ENCODE measurements at places on chromosomes 7 and 10.
A peak's percentile ranks its signal among the peaks of the same experiment; 100 is the strongest.

- no peak for DNase-seq
Measured at GRCh38 chr7:53657586-53657985, 622.2 kb downstream of the POM121L12 start.

GRCh38 chr10:125029584-125030242 is 87.8 kb downstream of the ZRANB1 start:
- no peak for DNase-seq

- peak; percentile 70 for DNase-seq
Measured at GRCh38 chr7:134767520-134768168, 11.8 kb upstream of the CALD1 start.

- DNase-seq: no peak
Measured at GRCh38 chr10:131849591-131850382, 51.0 kb upstream of the PPP2R2D start.

- DNase-seq: peak; percentile 92
Measured at GRCh38 chr7:135980665-135981180, 3.6 kb upstream of the MTPN start.

- no peak for DNase-seq
Measured at GRCh38 chr7:21508538-21508937, 34.3 kb upstream of the DNAH11 start.

GRCh38 chr10:16816830-16817124 is 447 bp downstream of the RSU1 start:
- DNase-seq: no peak

GRCh38 chr10:29554660-29555059 is 80.1 kb downstream of the SVIL start:
- no peak for DNase-seq

DNA sequence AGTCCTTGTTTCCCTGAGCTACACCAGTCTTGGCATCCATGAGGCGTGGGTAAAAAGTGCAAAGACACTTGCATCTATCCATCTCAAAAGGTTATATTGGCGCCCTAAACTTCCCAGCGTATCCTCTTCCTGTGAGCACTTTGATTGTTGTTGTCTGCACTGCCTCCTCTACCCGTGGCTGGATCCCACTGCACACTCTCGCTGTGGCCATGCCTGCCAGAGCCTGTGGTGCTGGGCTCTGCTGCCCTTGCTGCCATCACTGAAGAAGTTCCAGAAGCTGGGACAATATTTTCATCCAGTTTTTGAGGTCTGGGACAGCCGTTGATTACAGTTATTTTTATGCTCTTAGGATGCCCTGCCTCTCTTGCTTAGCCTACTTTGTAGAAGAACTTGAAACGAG is 85.3 kb upstream of the PCGF5 start:
- no peak for DNase-seq

DNA sequence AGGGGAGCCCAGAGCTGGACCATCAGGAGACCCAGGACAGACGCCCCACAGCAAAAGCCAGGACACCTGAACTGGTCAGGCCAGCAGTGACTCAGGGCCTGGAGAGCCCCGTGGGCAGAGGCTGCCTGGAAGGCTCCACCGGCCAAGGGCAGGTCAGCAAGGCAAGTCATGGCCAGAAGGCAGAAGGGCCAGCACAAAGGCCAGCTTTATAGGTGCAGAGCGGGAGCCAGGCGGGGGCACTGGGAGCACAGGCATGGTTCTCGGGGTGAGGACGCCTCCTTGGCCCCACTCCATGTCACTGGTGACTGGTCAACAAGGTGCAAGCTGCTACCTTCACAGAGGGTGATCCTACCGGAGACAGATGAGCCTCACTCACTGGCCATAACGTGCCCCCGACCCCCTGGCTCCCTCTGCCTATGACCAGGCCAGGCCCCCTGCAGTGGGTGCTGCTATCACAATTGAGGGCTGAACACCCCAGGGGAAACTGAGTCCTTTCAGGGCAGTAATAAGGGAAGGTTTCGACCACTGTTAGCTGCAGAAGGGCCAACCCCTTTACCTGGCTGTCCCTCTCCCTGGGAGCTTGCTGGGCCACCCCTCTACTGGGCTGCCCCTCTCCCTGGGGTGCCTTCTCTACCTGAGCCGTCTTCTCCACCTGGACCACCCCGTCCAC is 317.4 kb downstream of the PTPRN2 start:
- no peak for DNase-seq

DNA sequence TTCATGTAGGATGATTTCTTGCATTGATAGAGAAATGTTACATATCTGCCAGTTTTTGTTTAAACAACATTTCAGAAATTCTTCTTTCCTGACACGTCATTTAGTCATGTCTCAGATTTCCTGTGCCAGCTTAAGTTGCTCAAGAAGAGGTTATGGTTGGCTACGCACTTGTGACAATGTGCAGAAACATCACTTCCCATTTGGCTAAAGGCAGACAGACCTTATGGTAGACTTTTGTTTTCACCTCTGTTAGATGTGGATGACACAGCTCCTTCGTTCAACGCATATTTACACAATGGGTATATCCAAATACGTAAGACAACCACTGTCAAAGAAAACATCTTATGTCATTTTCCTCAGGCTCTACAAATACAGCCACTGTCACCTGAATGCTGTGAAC is 125.8 kb downstream of the DOCK4 start:
- DNase-seq: peak; percentile 63

DNA sequence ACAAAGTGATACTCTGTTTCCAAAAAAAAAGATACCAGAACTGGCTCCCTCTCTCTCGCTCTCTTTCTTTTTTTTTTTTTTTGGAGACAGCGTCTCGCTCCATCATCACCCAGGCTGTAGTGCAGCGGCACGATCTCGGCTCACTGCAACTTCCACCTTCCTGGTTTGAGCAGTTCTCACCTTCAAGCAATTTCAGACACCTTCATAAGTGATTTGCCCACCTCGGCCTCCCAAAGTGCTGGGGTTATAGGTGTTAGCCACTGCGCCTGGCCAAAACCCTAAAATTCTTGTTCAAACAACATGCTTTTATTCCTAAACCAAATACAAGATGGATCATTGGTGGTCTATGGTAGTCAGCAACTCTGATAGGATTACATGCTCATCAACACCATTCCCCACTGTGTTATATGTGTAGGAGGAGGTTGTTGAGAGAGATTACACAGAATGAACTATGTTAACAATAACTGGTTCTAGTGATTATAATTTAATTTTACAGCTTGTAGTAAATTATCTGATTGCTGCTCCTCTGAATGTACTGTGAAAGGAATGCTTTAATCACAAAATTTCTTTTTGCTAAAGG is 15.5 kb downstream of the ACBD5 start:
- DNase-seq: no peak

DNA sequence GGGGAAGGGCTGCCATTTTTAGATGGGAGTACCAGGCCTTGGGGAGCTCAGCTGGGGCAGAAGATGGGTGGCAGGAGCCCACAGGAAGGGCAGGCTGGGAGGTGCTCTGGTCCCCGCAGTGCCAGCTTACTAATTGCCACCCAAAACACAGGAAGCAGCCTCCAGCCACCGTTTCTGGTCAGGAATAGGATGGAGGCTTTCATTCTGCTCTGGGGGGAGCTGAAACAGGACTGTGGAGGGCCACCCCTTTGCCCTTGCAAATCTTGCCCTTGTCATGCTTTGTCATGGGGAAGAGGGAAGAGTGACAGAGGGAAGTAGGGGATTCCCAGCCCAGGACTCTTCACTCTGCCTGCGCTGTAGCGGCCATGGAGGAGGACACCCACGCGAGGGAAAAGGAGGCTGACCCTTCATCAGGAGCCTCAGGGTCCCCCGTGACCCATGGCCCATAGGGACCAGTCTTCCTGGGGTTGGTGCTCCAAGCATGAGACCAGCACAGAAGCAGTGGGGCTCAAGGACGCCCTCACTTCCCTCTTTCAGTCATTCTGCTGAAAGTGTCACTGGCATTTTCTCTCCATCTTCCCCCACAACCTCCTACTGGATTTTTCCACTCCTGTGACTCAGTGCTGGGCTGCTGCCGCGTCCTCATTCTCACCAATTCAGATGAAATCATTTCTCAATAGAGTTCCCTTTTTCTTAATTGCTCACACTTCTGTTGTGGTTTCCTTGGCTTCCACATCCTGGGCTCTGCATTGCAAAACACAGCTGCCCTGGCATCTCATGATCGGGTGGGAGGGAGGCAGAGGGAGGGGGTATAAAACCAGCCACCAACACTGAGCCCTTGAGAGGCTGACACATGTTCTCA is 61.9 kb downstream of the MKI67 start:
- DNase-seq: peak; percentile 90

GRCh38 chr7:1670894-1671593 is 967 bp downstream of the ELFN1 start:
- DNase-seq: no peak

GRCh38 chr7:44572771-44573170 is 937 bp downstream of the DDX56 start:
- no peak for DNase-seq

GRCh38 chr7:143410521-143411004 is 1.9 kb upstream of the EPHA1 start:
- DNase-seq: no peak

GRCh38 chr7:4131063-4131462 is 551.0 kb upstream of the FOXK1 start:
- DNase-seq: no peak

DNA sequence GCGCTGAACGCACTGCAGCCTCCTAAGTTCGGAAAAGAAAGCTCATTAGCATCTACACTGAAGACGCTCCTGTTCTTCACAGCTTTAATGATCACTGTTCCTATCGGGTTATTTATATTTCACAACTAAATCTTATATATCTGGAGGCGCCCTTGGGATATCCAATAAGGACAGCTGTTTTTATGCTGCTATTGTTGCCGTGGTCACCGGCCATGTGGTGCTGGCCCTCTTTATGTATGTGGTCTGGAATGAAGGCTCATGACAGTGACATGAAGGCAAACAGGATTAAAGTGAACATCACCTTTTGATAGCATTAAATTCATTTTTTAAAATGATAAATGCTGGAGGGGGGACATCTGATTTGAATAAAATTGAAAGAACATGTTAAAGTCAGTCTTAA is 8.8 kb downstream of the BLVRA start:
- no peak for DNase-seq

- DNase-seq: no peak
Measured at GRCh38 chr10:93458821-93459257, 23.3 kb downstream of the MYOF start.

GRCh38 chr10:78579995-78580394 is 488.8 kb upstream of the ZMIZ1 start:
- no peak for DNase-seq

- no peak for DNase-seq
Measured at GRCh38 chr7:78747592-78747991, 705.9 kb downstream of the MAGI2 start.

DNA sequence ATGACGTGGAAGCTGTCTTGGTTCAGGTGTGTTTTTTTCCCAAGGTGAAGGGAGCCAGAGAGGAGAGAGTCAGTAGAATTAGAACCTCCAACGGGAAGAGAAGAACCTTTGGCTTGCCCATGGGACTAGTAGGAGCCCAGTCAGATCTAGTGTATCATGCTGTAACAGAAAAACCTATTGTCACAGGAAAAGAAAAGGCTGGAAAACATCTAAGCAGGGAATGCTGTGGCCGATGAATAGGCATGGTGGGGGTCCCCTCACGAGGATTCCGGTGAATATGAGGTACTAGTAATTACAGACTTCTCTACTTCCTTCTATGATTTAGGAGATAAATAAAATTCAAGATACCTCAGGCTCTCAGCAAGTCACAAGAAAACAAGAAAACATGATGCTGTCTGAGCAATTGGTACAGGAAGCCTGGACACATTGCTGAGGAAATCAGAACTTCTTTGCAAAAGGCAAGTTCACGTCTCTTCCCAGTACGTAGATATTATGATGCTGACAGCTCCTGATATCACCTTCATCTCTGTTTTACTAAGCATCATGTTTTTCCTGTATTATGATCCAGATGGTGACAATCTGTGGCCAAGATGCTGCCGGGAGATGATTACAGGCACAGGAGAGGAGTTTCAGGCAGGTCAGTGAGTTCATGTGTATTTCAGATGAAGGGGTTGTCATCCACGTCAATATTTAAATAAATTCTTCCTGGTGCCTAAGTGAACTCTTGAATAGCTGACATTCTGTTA is 54.3 kb upstream of the NPY start:
- DNase-seq: no peak

- no peak for DNase-seq
Measured at GRCh38 chr10:30842185-30842584, 189.5 kb downstream of the ZNF438 start.

GRCh38 chr7:99366646-99367045 is 7.9 kb upstream of the ARPC1B start:
- no peak for DNase-seq

- DNase-seq: no peak
Measured at GRCh38 chr10:63265683-63266235, 132.6 kb downstream of the NRBF2 start.

DNA sequence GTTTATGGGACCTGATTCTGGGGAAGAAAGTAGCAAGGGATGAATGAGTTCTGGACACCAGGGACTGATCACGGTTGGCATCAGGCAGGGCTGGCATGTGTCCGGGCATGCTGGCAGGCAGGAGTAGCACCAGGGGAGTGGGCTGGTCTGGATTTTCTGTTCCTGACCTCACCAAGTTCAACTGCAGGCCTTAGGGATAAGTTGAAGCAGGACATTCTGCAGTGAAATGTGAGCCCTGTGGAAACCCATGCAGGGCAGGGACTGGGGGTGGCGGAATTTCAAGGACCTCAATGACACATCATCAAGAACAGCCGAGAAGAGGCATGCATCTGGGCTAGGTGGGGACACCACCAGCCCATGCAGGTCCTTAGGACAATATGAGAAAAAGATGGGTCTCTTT is 80.2 kb upstream of the ADAM12 start:
- no peak for DNase-seq

- no peak for DNase-seq
Measured at GRCh38 chr10:124123156-124123555, 29.8 kb upstream of the CHST15 start.

- no peak for DNase-seq
Measured at GRCh38 chr7:111261496-111261895, 170.6 kb downstream of the LRRN3 start.

- DNase-seq: no peak
Measured at GRCh38 chr10:102712843-102713538, 1.2 kb downstream of the ARL3 start.

- DNase-seq: no peak
Measured at GRCh38 chr10:101331956-101332355, 22.0 kb upstream of the BTRC start.

GRCh38 chr7:136348142-136348541 is 371.0 kb upstream of the MTPN start:
- no peak for DNase-seq

GRCh38 chr10:29970576-29970975 is 88.8 kb downstream of the JCAD start:
- no peak for DNase-seq

GRCh38 chr7:68892236-68892635 is 706.0 kb upstream of the AUTS2 start:
- no peak for DNase-seq

DNA sequence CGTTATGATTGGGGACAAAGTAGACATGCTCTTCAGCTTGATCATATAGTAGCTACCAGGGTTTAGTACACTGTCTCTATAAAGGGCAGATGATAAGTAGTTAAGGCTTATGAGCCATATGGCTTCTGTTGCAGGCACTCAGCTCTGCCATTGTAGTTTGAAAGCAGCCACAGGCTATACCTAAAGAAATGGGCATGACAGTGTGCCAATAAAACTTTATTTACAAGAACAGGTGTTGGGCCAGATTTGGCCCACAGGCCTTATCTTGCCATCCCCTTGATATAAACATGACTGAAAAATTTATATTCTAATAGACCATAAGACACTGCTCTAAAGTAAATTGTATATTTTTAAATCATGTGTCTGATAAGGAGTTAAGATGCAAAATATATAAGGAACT is 36.6 kb downstream of the GRK5 start:
- no peak for DNase-seq

- DNase-seq: no peak
Measured at GRCh38 chr10:131591936-131592335, 280.4 kb upstream of the TCERG1L start.

All from NAMALWA (cell line).